ENCODE measurements at places on chromosomes 1 and 21. TPM values are rescaled to one million over a fixed set of nuclear protein-coding genes. Genes with fewer than 3 reads are reported as not detected.
A peak's percentile ranks its signal among the peaks of the same experiment; 100 is the strongest.

- DNase-seq, result no peak
Measured at GRCh38 chr1:117594261-117594990, 11.4 kb upstream of the TENT5C start.

DNA sequence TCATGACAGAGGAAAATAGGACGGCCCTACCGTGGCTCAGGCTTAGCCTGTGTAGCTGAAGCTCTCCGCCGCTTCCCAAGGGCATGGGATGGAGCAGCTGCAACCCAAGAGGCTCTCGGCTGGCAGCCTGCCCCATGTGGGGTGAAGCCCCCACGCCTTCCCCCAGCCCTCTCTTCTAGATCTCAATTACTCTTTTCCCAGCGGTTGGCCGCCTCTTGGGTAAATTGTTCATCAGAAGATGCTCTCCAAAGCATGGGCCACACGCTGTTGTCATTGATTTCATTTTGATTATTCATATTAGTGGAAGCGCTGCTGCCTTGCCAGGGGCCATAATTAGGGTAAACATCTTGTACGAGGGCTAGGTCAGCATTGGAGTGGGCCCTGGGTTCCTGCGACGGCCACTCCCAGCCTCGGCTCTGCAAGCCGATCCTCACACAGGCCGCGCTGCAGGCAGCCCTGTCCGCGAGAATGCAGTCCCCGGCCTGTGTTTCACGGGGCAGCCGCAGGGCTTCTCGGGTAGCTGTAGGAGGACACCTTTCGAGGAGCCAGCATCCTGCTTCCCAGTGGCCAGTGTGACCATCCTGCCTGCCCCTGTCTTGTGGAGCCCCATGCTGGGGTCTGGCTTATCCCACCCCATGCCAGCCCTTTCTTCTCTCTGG, 114.4 kb upstream of the VAMP3 start:
- DNase-seq, result no peak

GRCh38 chr1:5505944-5506343, 486.3 kb downstream of the NPHP4 start:
- DNase-seq, result no peak

DNA sequence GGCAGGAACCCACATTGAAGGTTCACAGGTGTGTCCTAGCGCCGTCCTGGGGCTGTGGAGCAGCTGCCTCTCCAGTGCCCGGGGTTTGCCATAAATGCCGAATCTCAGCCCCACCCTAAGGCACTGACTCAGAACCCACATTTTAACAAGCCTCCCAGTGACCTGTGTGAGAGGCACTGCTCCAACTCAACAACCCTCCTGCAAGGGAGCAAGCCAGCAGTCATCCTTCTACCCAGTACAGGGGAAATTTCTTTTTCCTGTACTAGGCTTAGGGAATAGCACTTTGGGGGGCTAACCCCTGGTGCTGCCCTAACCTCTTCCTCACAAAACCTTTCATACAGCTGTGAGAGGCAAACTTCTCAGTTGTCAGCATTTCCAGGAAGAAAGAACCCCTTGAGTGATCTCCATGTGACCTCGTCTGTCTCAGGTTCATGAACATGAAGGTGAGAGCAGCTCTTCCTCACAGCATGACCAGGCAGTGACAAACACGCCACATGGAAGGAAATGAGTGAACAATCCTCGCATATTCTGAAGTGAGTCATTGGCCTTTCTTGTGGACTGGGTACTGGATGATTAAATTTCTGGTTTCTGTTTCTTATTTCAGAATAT, 11.4 kb upstream of the BCAR3 start:
- DNase-seq, result no peak

DNA sequence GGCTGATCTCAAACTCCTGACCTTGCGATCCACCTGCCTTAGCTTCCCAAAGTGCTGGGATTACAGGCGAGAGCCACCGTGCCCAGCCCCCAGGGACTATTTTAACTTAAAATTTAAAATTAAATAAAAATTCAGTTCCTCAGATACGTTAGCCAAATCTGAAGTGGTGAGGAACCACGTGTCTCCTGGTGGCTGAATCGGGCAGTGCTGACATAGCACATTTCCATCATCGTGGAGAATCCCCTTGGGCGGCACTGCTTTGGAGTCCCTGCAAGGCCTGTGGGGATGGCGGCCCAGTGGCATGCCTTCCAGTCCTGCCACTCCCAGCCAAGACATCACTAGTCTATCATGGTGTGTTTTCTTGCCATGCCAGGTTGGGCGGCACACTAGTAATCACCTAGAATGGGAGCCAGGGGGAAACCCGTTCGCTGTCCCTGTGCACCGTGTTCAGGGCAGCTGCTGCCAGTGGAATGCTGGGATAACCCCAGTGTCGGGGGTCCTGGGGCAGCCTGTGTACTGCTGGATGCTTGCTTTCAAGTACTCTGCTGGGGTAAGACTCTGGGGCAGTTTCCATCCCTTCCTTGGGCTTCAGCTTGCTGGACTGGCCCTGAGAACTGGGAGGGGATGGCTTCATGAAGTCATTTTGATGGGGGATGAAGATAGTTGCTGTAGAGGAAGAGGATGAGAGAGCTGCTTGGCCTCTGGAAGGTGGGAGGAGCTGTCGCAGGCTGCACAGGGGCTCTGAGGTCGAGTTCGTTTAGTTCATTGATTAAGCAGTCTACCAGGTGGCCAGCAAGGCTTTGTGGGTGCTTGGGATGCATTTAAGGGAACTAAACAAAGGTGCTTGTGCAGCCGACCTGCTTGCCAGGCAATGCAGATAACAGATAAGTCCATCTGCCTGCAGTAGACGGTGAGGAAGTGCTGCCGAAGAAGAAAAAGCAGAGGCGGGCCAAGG, 4.6 kb downstream of the ZBTB48 start:
- DNase-seq, result no peak

GRCh38 chr1:6490181-6491080, 1.0 kb downstream of the PLEKHG5 start:
- DNase-seq, result no peak

GRCh38 chr1:227729144-227729880, 5.8 kb downstream of the JMJD4 start:
- no peak for DNase-seq

DNA sequence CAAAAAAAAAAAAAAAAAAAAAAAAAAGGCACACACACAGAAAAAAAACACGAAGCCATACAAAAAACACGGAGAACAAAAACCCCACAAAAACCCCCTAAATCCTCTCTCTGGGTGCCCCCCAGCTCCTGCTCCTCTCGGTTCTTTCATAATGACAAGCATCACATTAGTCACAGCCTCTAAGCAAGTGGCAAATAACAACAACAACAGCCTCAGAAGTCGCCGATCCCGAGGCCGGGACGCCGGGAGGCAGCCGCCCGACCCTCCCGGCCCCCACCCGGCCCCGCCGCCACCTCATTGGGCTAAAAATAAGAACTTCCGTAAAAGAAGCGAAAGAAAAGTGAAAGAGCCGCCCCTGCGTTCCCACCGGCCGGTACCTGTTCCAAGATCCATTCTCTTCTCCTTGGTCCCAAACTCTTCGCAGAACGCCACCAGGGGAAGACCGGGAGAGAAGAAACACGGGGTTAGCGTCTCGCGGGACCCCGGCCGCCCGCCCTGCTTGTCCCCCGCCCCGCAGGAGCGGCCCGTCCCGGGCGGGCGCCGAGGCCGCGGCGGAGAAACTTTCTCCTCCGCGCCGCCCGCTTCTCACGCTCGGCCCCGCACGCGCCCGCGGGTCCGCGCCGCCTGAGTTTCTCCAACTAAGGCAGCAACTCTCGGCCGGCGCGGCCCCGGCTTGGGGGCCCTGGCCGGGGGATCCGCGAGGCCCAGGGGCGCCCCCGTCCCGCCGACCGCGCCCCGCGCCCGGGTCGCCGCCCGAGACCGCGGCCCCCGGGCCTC, 102.8 kb downstream of the CASZ1 start:
- DNase-seq, result no peak

DNA sequence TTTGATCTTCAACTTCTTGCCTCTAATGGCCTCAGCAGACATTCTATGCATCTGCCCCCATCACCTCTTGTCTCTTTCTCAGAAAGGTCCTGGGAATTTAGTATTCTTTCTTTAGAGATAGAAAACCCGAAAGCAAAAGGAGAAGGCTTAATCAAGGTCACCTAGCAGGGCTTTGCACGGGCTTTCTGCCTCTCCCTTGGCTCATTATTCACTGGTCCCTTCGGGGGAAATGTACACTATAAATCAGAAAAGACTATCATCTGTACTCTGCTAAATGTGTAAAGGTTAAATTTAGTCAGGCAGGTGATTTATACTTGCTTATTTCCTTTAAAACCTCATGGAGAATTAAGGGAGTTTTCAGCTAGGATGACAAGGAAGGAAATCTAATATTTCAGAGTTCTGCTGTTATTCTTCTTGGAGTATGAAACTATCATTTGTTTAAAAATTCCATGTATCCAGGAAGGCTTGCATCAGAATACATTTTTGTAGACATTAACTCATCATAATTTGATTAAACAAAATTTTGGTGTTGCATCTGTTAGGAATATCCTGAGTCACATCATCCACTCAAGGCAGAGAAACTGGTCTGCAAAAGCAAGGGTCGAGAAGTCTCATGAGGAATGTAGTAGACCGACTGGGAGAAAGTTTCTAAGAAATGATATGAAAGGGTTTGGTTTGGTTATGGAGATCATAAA, 124.6 kb downstream of the GABPA start:
- no peak for DNase-seq

DNA sequence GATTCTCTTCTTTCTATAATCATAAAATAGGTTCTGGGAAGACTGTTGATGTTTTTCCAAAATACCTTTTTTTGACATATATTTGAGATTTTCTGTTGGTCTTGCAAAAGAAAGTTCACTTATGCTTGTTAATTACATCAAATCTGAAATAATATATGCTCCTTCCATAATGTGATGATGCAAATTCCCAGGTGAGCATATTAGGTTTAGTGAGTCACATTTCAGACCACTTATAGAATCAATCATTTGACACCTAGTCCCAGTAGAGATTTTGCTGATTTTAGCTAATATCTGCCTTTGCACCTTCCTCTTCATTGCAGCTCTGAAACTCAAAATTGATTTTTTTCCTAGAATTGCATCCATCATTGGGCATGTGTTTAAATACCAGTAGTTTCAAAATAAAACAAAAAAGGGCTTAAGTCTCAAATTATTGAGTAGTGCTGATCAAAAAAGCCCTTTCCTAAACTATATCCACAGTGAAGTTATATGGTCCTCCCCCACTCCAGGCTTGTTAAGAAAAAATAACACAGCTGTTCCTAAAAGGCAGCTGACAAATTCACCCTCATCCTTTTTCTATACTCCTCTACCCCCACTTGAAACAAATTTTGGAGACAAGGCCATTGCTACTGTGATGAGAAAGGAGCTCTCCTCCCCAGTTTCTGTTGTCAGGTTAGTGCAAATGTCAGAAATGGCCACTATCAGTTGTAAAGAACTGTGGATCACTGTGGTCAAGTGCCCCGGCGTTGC, 37.1 kb upstream of the KCNQ4 start:
- DNase-seq, result no peak

GRCh38 chr1:170498876-170499275, 33.1 kb upstream of the GORAB start:
- peak; percentile 81 for DNase-seq

DNA sequence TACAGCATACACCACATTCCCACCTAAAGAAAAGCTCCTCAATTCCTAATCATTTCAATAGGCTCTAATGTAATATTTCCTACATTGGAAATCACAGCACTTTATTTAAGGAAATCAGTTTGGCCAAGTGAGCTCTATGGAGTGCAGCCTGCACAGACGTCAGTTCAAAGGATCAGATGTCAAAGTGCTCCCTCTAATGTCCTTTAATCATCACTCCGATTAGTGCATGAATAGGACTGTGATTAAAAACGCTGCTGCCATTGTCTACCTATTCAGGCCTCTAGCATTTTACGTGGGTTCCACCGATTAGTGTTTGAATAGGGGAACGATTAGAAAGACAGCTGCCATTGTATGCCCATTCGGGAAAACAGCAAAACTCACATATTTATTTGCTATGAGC, 50.2 kb downstream of the DPYD start:
- DNase-seq, result no peak

DNA sequence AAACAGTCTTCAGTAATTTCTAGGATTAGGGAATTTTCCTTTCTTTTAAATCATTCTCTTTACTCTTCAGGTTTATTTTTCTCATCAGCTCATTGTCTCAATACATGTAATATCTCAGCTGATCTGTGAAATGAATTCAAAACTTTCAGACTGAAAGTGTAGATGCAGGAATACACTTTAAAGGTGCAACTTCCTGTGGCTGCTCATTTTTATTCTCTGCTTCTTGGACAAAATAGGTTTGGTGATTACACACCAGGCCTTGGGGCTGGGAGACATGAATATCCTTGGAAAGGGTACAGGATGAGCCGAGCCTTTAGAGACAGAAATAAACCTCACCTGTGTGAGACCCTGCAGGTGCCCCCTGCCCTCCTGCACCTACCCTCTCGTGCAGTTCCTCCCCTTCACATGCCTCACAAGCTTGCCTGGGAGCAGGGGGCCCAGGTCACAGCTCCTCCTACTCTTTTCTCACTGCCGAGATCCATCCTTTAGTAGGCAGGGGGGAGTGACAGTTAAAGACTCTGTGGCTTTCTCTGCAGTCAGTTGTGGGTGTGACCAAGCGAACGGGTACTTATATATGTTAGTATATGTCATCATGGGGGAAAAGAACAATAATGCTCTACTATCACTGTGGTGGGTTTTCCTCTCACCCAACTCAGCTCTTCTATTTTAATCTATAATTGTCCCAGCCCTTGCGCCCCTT, 23.6 kb downstream of the XCL2 start:
- no peak for DNase-seq

DNA sequence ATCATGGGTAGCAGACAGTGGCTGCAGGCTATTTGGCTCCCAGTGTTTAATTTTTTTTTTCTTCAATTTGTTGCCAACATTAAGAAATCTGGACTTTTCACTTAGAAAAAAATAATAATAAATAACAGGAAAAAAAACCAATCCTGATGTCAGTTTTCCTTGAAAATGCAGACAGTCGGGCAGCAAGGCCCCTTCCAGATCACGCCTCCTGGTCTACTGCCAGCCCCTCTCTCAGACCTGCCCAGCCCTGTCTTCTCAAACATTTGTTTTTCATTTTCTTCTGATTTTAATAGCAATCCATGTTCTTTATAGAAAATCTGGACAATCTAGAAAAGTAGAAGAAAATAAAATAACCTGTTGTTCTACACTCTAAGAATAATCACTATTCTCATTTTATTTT, 15.5 kb downstream of the IFNGR2 start:
- peak; percentile 41 for DNase-seq

GRCh38 chr1:40887012-40887378, 24.8 kb upstream of the CITED4 start:
- no peak for DNase-seq

ITPKB gene
- total RNA-seq, result 30.1 TPM

UBL4B gene
- 0.20 TPM for total RNA-seq

GJC2 gene
- total RNA-seq, result 1.2 TPM

TBCE gene
- 25.8 TPM for total RNA-seq

CFHR3 gene
- 0.39 TPM for total RNA-seq

HPDL gene
- 0.89 TPM for total RNA-seq

PLA2G5 gene
- not detected for total RNA-seq

HMCN1 gene
- total RNA-seq, result 109 TPM

FGR gene
- 9.6 TPM for total RNA-seq
